Endothelial cell of coronary artery (primary cell): ENCODE measurements at places on chromosomes 13 and 19. TPM values are rescaled to one million over a fixed set of nuclear protein-coding genes. Genes with fewer than 3 reads are reported as not detected.

MBD3L2 gene
- total RNA-seq = not detected in 2 replicates

MEIOSIN gene
- total RNA-seq = not detected in 2 replicates

EBI3 gene
- total RNA-seq = 0.18 and 0.66 TPM in 2 replicates

LYPD5 gene
- 0.36 and 0.56 TPM in 2 replicates for total RNA-seq

CFD gene
- 0.28 and 1.4 TPM in 2 replicates for total RNA-seq

NKPD1 gene
- total RNA-seq = 0.09 and 0.19 TPM in 2 replicates

ZNF497 gene
- 0.81 and 1.1 TPM in 2 replicates for total RNA-seq
